ENCODE measurements at places on chromosomes 6 and 20. TPM values are rescaled to one million over a fixed set of nuclear protein-coding genes. Genes with fewer than 3 reads are reported as not detected.

DNA sequence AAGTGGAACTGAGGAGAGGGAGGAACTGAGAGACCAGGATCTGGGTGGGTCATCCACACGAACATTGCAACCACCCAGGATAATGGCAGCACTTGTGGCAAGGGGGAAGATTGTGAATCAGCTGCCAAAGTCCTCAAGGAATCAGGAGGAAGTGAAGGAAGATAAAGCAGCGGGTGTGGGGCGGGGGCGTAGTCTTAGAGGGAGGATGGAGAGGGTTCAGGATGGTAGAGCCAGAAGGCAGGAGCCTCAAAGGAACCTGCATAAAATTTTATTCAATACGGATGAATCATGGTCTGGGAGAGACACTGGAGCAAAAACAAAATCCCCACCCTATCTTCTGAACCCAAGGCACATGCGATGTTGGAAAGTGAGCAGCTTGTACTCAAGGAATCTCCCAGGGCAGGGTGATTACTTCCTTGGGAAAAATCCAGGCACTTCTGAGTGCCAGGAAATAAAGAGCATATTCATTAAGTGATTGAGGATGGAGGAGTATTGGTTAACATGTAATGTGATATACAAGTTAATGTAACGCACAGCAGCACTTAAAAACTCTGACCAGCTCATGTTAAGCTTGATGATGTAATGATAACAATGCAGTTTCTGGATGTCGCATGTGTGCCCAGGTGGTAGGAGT, 82.0 kb upstream of the B3GAT2 start:
- H3K4me1 ChIP-seq = no peaks in the 10 kb centered on the region
- no peak for DNase-seq
- no peaks in the 10 kb centered on the region for H3K27me3 ChIP-seq
- H3K27ac ChIP-seq = no peak overlapping the region
- no peak overlapping the region for H3K4me3 ChIP-seq

GRCh38 chr6:118968416-118968815, 33.5 kb upstream of the MCM9 start:
- DNase-seq = peak; percentile 60
- no peak overlapping the region for H3K4me3 ChIP-seq
- H3K4me1 ChIP-seq = peaks cover 19% of the 10 kb centered on the region
- no peaks in the 10 kb centered on the region for H3K36me3 ChIP-seq

DNA sequence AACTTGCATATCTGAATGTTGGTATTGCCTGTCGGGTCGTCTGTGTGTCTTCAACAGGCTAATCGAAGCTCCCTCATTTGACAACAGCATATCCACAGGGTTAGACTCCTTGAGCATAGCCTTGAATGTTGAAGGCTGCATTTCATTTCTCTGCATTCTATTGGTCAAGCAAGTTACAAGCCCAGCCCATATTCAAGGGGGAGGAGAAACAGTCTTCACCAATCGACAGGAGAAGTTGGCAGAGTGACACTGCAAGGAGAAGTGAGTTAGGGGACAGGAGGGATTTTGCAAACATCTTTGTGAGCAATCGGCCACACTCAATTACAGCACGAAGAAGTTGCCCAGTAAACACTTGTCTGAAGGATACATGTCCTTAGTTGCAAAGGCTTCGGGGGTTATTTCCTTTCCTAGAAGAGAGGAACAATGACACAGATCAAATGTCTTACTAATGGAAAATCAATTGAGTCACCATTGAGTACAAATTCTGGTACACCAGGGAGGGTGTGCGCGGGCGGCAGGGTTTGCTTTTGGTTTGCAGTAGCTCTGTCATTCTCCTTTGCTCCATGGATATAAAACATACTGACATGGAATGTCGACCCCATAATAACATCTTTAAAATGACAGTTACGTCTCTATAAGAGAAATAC, 60.6 kb upstream of the NT5E start:
- no peaks in the 10 kb centered on the region for H3K27me3 ChIP-seq
- peak; percentile 17 for DNase-seq
- no peaks in the 10 kb centered on the region for H3K4me1 ChIP-seq

GRCh38 chr6:79750806-79751205, 119.7 kb downstream of the SH3BGRL2 start:
- no peak overlapping the region for H3K27ac ChIP-seq
- H3K36me3 ChIP-seq = no peaks in the 10 kb centered on the region
- H3K4me1 ChIP-seq = peaks cover 5% of the 10 kb centered on the region
- H3K4me3 ChIP-seq = no peak overlapping the region
- peak; percentile 38 for DNase-seq

GRCh38 chr6:33433544-33434191, 13.8 kb downstream of the SYNGAP1 start:
- H3K4me3 ChIP-seq = peak overlapping the region; percentile 64
- H3K27me3 ChIP-seq = no peaks in the 10 kb centered on the region
- H3K27ac ChIP-seq = peak overlapping the region; percentile 100
- peaks cover 51% of the 10 kb centered on the region for H3K4me1 ChIP-seq

DNA sequence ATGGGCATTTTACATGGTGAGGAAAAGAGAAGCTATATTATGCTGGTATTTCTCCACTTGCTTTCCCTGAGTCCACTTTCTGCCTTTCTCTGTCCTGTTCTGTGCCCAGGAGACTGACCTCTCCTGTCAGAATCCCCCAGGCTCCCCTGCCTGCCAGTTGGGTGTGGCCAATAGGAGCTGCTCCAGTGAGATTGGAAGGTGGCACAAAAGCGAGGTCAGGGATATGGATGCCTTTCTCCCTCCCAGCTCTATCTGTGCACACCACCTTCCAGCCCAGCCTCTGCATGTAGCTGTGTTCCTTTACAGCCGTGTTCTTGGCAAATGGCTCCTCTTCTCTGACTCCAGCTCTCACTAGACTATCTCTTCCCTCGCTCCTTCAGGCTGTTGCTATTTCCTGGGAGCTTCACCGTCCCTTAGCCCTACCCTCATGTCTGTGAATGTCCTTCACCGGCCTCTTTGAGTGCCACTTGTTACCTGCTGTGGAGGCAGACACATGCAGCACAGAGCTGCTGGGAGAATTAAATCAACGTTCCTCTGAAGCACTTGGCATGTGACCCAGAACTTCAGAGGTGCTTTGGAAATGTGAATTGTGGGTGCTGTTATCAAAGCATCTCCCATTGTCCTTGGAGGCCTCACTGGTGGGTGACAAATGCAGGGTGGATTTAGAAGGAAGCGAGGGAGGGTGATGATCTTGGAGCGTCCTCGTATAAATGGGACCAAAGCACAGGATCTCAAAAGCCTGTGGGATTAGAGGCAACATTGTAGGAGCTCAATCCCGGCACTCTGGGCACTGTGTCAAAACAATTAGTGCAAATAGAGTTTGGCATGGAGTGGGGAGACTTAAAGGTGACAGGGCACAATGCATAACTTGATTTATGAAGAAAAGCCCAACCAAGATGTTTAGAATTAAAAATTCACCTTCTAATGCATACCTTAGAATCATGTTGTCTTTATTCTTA, 28.9 kb upstream of the RALGAPA2 start:
- no peak overlapping the region for H3K27ac ChIP-seq
- H3K4me1 ChIP-seq = peaks cover 17% of the 10 kb centered on the region
- H3K36me3 ChIP-seq = no peaks in the 10 kb centered on the region
- no peak overlapping the region for H3K4me3 ChIP-seq

- no peaks in the 10 kb centered on the region for H3K4me1 ChIP-seq
- no peak for DNase-seq
These were observed 60.3 kb downstream of the ADGRG6 start for GRCh38 chr6:142361779-142362750.

- no peaks in the 10 kb centered on the region for H3K36me3 ChIP-seq
- no peak for DNase-seq
- no peak overlapping the region for H3K4me3 ChIP-seq
- no peaks in the 10 kb centered on the region for H3K27me3 ChIP-seq
These were observed 96.9 kb downstream of the MBOAT1 start for GRCh38 chr6:20115246-20115980.

DNA sequence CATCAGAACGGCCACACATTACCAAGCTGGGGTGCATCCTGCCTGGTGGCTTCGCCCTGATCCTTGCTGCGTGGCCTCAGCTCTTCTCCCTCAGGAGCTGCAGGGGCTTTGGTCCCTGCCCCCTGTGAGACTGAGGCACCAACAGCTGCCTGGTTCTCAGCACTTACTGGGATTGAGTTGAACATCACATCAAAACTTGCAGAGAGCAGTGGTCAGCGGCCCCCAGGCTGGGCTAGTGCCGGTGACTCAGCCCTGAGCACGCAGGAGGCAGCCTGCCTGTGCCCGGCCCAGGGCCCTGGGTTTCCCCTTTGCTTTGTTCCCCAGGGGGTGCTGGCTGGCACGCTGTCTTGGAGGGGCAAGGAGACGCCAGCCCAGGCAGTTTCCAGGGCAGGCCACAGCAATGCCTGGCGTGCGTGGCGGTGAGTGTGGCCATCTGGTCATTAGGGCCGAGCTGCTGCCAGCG, 63.3 kb downstream of the DLL1 start:
- no peaks in the 10 kb centered on the region for H3K27me3 ChIP-seq
- no peaks in the 10 kb centered on the region for H3K4me1 ChIP-seq
- no peak overlapping the region for H3K27ac ChIP-seq
- H3K4me3 ChIP-seq = no peak overlapping the region
- H3K36me3 ChIP-seq = no peaks in the 10 kb centered on the region
- DNase-seq = no peak

DNA sequence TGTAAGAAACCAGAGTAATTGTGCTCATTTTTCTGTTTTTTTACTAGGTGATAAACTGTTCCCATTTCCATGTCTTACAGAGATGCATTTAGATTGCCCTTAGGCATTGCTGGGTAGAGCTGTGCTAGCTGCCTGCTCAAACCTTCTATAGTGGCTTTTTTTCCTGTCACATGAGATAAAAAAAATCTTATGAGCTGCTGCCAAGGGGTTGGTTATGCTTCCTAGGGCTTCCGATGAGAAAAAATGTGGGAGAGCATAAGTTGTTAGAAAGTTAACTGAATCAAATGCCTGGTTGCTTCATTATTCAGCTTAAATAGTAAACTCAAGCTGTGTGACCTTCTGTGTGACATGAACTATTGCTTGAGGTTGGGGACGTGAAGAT, 50.0 kb upstream of the NOX3 start:
- no peak overlapping the region for H3K4me3 ChIP-seq
- no peak for DNase-seq
- H3K27ac ChIP-seq = no peak overlapping the region
- no peaks in the 10 kb centered on the region for H3K36me3 ChIP-seq
- H3K27me3 ChIP-seq = no peaks in the 10 kb centered on the region

Gene CALHM4
- not detected for total RNA-seq

Gene MATN4
- 5.1 TPM for total RNA-seq

Gene THBD
- total RNA-seq = 0.97 TPM

Gene SIRPB2
- total RNA-seq = not detected

Gene DPPA5
- 7.0 TPM for total RNA-seq

Gene SLC17A3
- 0.27 TPM for total RNA-seq

Gene PXMP4
- total RNA-seq = 1.2 TPM
